ENCODE measurements at places on chromosomes 1 and 21.

DNA sequence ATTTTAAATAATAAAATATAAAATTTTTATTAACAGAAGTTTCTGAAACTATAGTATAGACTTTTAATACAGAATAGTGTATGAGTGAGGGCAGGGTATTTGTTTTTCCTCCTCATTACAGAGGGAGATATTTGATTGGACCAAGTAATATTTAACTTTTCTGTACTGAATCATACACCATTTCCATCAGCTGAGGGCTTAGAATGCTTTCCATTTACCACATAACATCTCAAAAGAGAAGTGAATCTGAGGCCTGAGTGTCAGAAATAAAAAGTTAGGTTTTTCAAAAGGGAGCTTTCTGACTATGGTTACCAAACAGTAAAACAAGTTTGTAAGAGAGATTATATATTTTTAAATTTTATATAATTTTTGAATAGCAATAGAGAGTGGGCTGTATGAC, 29.5 kb downstream of the TLCD4 start:
- DNase-seq, result no peak

- DNase-seq, result no peak
Measured at GRCh38 chr1:67088440-67088839, 34.5 kb upstream of the SLC35D1 start.

- no peak for DNase-seq
Measured at GRCh38 chr1:179729881-179730280, 13.2 kb upstream of the FAM163A start.

- DNase-seq, result no peak
Measured at GRCh38 chr1:112911506-112912220, 44.3 kb downstream of the SLC16A1 start.

DNA sequence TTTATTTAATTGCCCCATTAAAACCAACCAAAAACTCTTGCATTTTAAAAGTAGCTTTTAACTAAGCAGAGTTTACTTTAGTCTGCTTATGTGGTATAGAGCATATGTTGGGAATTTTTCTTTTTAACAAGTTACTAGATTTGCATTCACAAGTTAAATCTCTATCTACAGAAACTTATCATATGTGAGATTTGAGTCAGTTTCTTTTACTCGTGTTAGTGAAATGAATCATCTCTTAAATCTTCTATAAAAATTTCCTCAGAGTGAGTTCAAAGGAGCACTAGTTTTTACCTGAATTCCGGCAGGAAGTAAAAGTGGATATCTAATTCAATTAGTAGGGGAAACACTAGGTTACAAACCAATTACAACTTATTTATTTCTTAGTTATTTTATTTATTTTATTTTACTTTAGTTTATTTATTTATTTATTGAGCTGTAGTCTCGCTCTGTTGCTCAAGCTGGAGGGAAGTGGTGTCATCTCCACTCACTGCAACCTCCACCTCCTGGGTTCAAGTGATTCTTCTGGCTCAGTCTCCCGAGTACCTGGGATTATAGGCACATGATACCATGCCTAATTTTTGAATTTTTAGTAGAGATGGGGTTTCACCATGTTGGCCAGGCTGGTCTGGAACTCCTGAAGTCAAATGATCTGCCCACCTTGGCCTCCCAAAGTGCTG, 1609.6 kb upstream of the B3GALT2 start:
- DNase-seq, result no peak

GRCh38 chr21:32496568-32496967, 84.1 kb downstream of the EVA1C start:
- DNase-seq, result no peak

GRCh38 chr21:44521928-44522752, 17.9 kb downstream of the KRTAP10-1 start:
- DNase-seq, result no peak

GRCh38 chr1:6303397-6304012, 42.6 kb upstream of the GPR153 start:
- no peak for DNase-seq

GRCh38 chr1:113505357-113505756, 115.0 kb downstream of the MAGI3 start:
- DNase-seq, result no peak

DNA sequence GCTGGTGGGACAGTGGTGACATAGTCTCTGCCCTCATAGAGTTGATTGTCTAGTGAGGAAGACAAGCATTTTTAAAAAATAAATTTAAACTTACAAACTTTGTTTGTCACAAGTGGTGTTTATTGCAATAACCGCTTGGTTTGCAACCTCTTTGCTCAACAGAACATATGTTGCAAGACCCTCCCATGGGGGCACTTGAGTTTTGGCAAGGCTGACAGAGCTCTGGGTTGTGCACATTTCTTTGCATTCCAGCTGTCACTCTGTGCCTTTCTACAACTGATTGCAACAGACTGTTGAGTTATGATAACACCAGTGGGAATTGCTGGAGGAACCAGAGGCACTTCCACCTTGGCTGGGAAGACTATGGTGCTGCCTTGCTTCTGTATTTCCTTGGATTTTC, 58.4 kb downstream of the LAMC2 start:
- no peak for DNase-seq

DNA sequence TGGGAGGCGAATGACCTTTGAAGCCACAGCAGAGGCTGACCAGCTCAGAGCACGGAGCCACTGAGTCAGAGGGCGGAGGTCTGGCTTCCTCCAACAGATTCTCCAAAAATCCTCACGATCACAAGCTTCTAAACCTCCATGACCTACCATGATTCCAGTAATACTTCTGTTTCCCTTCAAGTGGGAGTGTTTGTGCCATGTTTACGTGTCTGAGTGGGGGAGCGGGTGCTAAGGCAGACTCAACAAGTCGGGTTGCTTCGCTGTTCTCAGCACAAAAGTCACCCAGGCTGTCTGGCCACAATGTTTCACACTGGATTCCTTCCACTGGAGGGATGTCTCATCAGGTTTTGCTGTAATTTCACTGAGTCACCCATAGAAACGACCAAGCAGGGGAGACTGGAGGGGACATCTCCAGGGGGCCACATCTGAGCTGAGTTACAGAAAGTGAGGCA, 86.2 kb downstream of the SLC66A1 start:
- DNase-seq, result no peak

DNA sequence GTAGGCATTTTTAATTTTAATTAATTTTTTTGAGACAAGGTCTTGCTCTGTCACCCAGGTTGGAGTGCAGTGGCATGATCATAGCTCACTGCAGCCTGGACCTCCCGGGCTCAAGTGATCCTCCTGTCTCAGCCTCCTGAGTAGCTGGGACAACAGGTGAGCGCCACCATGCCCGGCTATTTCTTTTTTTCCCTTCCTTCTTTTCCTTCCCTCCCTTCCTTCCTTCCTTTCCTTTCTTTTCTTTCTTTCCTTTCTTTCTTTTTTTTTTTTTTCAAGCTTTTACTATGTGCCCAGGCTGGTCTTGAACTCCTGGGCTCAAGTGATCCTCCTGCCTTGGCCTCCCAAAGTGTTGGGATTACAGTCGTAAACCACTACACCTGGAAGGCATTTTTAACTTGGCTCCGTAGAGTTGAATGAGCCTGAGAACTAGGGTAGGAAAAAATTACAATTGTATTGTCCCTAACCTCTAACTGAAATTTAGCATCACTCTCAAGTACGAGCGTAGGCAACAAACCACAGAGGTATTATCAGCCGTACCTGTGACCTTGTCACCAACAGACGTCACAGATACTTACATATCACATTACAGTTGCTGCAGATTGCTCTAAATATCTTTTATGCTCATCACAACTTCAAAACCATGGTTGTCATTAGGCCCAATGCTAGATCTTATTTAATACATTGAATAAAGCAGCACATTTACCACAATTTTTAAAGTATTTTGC, 8.0 kb downstream of the RUNX3 start:
- DNase-seq, result no peak

- DNase-seq, result no peak
Measured at GRCh38 chr1:55466373-55466772, 251.2 kb upstream of the USP24 start.

DNA sequence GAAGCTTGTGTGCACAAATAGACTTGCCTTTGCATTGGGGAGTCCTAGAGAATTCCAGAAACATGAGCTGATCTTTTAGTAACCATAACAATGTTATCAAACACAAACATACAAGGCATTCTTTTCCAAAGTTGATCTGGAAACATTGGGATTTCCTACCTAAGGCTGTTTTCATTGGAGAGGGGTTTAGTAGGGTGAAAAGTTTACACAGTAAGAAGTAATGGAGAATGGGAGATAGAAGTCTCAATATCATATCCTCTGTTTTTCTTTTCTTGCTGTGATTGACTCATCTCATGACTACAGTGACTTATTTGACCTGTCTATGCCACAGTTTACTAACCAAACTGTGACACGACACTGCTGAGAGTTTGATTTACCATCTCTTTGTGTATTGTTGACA, 65.6 kb upstream of the PLA2G4A start:
- no peak for DNase-seq

- no peak for DNase-seq
Measured at GRCh38 chr1:82515650-82516049, 714.9 kb downstream of the ADGRL2 start.

GRCh38 chr1:38089712-38090360, 43.2 kb upstream of the POU3F1 start:
- no peak for DNase-seq

DNA sequence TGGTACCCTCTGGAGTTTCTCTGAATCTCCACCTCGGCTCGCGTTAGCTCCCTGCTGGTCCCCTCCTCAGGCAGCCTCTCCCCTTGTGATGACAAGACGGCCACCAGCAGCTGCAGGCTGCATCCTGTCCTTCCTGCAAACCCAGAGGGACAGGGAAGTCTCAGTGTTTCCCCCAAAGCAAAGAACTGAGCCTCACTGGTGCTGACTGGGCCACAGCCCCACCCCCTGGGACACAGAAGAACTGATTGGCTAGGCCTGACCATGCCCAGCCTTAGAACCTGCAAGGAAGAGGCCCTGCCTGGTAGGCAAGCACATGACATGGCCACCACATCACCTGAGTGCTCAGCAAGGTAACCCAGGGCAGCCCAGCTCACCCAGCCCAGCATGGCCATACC, 34.6 kb downstream of the TMEM51 start:
- no peak for DNase-seq

DNA sequence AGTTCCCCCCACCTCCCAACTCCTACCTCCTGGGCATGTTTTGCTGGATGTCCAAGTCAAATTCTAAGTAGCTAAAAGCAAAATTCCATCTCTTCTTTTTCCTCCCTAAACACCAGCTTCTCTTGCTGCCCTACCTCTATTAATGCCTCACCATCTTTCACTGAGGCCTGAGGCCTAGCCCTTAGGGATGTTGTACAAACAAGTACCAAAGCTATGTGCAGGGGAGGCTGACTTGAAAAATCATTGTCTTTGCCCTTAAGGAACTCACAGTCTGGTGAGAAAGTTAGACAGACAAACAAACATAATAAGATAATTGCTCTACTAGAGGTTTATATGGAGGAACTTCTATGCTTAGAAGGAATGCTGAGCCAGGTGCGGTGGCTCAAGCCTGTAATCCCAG, 25.3 kb upstream of the SYNC start:
- DNase-seq, result no peak

DNA sequence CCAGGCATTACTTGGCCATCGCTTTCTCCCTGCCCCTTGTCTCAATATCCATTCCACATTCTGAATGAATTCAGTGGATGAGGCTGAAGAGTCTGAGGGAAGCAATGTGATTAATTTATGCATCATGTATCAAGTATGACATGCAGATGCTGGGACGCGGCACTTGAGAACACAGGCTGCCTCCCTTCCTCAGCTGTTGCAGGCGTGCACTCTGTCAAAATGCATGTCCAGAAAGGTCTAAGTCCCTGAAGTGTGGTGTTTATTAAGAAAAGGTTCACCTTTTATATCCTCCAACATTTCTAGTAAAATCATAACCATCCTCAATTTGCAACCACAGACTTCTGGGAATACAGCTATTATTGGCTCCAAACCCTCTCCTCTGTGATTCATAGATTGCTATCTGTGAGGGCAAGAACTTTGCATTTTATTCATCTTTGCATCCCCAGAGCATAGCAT, 22.6 kb upstream of the RAB3GAP2 start:
- DNase-seq, result no peak

DNA sequence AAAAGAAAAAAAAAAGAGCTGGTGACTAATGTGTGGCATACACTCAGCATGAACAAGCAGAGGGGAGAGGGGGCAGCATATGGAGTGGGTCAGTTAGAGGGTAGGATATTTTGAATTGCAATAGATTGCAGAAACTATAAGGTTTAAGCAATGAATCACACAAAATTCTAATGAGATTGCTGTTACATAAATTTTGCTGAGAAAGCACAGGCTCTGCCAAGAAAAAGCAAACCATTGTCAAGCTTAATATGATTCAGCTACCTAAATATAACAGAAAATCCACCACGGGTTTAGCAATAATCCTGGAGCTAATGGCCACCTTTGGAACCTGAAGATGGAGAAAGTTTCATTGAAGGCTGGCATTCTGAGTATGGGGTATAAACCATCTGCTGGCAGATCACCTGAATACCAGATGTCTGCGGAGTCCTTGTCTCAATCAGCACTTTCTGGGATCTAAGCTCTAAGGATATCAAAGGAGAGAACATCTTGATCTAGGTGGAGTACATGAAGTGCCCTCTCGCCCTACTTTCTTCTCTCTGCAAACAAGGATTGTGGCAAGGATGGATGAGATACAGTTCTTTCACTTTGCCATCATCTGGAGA, 30.3 kb upstream of the ANGPTL7 start:
- DNase-seq, result no peak

DNA sequence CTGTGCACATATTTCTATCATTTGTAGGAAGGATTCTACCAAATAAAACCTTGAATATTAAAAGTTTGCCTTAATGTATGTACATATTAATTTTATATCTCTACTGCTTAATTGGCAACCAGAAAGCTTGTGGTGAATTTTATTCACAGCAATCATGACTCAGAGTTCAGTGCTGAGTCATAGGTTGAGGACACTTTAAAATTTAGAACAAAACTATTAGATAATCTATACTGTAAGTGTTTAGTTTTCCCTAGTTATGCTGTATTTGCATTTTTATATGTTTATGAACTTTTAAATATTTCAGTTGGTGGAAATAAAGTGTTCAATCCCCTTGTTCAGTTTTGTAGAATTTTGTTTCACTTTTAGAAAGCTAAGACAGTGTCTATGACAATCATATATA, 841.5 kb downstream of the KCNT2 start:
- DNase-seq, result no peak

DNA sequence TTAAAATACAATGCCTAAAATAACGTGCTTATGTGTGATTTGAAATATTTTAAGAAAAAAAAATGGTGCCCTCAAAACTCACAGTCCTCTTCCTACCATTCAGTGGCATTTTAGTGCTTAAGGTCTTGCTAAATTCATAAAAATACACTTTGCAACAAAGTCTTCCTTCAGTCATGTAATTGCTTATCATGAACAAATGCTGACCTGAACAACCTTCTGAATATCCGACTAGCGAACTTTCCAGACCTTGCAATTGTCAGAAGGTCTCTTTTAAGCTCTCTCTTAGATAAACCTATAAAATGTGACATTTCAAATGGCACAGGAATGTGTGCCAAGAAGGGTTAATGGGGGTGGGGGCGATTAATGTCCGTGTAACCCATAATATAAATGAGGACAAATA, 858 bp downstream of the BRINP3 start:
- no peak for DNase-seq

All from anterior cingulate cortex (tissue), 58 donors.